ENCODE measurements at places on chromosomes 16 and 17. TPM values are rescaled to one million over a fixed set of nuclear protein-coding genes. Genes with fewer than 3 reads are reported as not detected.

Gene HOXB6
- total RNA-seq: not detected

Gene ASIC2
- not detected for total RNA-seq

Gene KCNJ16
- not detected for total RNA-seq

DNA sequence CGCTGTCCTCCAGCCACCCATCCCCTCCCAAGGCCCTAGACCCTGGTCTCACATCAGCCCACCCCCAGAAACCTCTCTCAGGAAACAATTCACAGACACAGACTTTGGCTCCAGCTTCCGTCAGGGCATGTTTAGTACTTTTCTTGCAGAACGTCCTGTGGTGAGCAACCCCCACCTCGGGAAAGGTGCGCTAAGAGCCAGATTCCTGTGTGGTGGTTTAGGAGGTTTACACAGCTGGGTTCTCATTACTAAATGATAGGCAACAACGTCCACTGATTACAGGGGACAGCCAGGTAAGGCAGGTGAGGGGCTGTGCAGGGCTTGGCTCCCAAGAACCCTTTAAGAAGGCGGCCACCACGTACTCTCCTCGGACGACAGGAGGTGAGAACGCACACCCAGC is 29.3 kb downstream of the KIFC3 start:
- H3K27me3 ChIP-seq: no peaks in the 10 kb centered on the region
- H3K27ac ChIP-seq: no peak overlapping the region
- H3K4me1 ChIP-seq: peaks cover 10% of the 10 kb centered on the region
- H3K4me3 ChIP-seq: no peak overlapping the region
- no peak for DNase-seq

GRCh38 chr17:66764506-66764905 is 70.4 kb upstream of the CACNG5 start:
- no peak for DNase-seq
- H3K36me3 ChIP-seq: peaks cover 13% of the 10 kb centered on the region
- no peak overlapping the region for H3K4me3 ChIP-seq
- H3K27ac ChIP-seq: no peak overlapping the region

- no peaks in the 10 kb centered on the region for H3K36me3 ChIP-seq
- H3K4me3 ChIP-seq: no peak overlapping the region
- no peak overlapping the region for H3K27ac ChIP-seq
- no peaks in the 10 kb centered on the region for H3K4me1 ChIP-seq
- no peak for DNase-seq
- H3K27me3 ChIP-seq: peaks cover 24% of the 10 kb centered on the region
These were observed 40.7 kb upstream of the SLC38A10 start for GRCh38 chr17:81335773-81336157.

DNA sequence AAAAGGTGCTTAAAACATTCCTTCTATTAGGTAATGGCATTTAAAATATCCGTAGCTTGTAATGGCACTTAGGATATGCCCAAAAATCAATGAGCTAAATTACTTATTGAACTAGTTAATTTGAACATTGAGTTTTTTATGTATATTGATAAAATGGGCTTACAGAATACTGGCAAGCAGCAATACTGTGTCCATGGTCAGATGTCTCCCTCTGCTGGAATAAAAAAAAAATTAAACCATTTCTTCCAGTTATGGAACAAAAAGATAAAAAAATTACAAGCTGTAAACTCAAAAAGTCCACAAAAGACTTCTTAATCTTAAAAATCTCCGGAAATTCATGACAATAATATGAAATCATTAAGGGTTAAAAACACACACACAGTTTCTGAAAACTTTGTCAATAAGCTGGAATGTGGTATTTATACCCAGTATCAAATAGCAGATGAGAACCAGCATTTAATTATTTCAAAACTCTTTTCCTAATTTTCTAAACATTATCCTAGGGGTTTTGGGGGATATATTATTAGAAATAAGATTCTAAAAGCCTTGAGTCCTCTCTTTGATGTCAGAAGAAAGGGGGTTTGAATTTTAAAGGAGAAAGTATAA is 21.5 kb upstream of the PSMD7 start:
- peaks cover 15% of the 10 kb centered on the region for H3K27me3 ChIP-seq
- H3K27ac ChIP-seq: no peak overlapping the region
- no peaks in the 10 kb centered on the region for H3K4me1 ChIP-seq
